ENCODE measurements at places on chromosomes 2 and 18.

DNA sequence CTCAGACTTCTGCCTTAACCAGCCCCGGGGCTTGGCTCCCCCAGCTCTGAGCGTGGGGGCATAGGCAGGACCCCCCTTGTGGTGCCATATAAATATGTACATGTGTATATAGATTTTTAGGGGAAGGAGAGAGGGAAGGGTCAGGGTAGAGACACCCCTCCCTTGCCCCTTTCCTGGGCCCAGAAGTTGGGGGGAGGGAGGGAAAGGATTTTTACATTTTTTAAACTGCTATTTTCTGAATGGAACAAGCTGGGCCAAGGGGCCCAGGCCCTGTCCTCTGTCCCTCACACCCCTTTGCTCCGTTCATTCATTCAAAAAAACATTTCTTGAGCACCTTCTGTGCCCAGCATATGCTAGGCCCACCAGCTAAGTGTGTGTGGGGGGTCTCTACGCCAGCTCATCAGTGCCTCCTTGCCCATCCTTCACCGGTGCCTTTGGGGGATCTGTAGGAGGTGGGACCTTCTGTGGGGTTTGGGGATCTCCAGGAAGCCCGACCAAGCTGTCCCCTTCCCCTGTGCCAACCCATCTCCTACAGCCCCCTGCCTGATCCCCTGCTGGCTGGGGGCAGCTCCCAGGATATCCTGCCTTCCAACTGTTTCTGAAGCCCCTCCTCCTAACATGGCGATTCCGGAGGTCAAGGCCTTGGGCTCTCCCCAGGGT lies 5.5 kb downstream of the CTDSP1 start:
- no peak for DNase-seq

GRCh38 chr2:112529757-112530156 lies 12.5 kb upstream of the POLR1B start:
- DNase-seq = no peak

GRCh38 chr2:216242365-216242764 lies 129.9 kb downstream of the MARCHF4 start:
- DNase-seq = no peak

- no peak for DNase-seq
Measured at GRCh38 chr18:63306819-63307550, 12.6 kb downstream of the BCL2 start.

DNA sequence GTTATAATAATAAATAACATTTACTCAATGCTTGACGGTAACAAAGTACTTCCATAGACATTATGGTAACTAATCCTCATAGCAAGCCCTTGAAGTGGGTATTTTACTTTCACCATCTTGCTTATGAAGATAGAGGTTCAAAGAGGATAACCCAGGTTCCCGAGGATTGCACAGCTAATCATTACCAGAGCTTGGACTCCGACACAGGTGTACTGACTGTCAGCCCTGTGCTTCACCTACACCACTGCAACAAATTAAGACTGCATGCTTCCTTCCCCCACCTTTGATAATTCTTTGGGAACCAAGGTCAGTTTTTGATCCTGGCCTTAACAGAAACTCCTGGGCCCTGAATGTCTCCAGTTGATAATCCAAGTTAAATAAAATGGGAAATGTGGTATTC lies 48.9 kb downstream of the FAM98A start:
- no peak for DNase-seq

DNA sequence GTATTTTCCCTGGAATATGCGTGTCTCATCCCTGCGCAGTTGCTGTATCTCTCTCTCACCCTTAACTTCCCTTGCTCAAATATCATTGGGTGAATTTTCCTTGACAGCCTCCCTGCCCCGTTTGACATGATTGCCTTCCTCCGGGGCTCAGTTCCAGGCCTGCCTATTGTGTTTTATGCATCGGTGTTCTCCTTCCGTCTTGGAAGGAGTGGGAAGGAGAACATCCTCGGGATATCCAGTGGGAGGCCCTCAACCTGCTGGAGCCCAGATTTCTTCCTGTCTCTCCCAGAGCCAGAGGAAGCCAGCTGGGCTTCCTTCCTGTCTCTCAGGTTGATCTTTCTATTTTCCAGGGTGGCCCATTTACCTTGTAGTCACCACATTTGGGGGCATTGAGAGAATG lies 434.7 kb upstream of the HS6ST1 start:
- DNase-seq = no peak

GRCh38 chr18:27226556-27227075 lies 41.5 kb upstream of the CHST9 start:
- DNase-seq = no peak

DNA sequence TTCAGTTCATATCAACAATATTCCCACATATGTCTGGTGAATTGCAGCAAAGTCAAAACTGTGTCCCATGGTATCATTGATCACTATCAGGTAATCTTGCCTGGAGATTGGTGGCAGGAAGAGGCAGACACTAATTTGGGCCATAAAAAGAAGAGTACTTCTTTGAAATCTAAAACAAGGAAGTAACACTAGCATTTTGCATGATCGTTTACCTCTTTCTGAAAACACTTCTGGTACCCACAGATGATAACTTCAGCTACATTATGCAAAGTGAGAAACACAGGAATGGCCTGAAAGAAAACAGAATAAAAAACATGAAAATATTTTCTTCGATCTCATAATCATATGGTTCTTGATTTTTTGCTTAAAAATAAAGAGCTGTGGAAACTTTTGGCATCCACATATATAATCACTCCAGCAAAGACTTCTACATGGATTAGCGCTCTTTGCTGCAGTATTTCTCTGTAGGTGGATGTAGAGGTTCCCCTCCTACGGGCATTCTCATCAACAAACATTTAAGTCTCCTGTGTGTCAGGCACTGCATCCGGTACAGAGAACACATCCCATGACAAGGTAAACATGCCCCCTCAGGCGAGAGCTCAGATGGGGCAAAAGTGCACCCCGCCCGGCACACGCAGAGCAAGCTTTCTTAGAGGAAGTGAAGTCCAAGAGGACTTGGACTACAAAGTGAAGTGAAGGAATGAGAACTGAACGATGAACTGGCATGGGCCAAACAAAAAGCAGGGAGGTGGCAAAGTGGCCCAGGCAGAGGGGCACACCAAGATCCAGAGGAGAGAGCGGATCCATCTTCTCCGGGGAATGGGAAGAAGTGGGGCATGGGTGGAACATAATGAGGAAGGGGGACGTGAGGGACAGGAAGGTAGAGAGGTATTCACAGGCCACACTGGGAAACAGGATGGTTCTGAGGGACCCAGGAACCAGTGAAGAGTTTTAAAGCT lies 68.0 kb upstream of the RIOK3 start:
- no peak for DNase-seq

DNA sequence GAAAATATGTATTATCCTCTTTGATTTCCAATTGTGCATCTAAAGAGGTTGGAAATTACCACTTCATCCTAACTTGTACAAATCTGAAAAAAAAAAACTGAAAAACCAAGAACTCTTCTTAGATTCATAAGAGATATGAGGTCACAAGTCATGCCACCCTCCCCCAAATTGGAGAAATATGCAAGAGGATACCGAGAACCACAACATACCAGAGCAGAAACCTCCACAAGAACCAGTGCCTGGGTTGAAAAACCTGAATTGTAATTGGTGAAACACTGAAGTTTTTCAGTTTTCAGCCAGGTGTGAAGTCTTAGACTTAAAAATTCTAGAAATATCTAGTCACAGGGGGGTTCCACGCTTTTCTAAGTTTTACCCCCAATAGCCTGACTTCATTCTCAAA lies 1029.5 kb upstream of the LRRTM1 start:
- no peak for DNase-seq

GRCh38 chr18:54405290-54405689 lies 47.6 kb downstream of the C18orf54 start:
- DNase-seq = no peak

DNA sequence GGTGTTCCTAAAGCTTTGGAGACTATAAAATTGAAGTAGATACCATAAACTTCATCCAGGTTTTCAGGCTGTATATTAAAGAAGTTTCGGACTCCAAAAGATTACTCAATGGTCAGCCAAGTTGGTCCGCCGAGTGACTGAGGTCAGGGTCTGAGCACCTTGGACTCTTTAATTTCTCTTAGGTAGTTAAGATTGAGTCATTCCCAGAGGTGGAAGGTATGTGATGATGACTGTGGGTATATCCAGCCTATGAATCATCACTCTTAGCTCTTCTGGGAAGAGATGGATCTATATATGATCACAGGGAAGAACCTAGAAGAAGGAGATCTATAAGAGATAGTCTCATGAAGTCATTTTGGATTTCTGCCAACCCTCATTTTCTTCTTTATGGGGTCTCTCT lies 3.3 kb downstream of the ITGA6 start:
- peak; percentile 74 for DNase-seq

GRCh38 chr2:73999881-74000597 lies 15.3 kb downstream of the TET3 start:
- DNase-seq = no peak

- no peak for DNase-seq
Measured at GRCh38 chr2:32937602-32938448, 8.9 kb upstream of the LTBP1 start.

GRCh38 chr2:83817511-83817910 lies 641.6 kb downstream of the SUCLG1 start:
- DNase-seq = peak; percentile 16

DNA sequence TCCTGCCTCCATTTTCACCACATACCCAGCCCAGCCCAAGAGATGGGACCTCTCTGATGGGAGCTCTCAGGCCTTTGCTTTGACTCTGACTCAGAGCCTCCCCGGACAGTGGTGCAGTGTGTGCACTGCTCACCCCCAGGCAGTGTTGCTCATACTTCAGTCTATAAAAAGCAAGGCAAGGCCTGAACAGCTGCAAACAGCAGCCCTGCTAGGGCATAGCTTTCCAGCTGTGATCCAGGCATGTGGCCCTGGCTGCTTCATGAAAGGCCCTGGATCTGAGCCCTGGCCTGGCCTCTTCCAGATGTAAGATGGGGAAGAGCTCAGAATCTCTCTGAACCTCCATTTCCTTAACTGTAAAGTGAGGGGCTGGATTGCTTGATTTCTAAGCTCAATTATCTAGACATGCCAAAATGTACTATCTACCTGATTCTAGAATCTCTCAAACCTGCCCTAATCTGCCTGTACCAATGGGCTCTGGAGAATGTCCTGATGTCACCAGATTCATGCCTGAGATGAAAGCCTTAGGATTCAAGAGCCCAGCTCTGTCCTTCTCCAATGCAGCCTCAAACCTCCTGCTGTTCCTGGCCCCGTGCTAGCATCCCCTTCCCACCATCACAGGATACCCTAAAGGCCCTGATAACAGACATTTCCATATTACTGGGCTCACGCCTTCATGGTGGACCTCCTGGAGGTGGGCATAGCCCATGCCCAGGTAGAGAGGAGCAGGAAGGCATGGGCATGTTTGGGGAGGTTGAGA lies 206.9 kb downstream of the ARL4C start:
- no peak for DNase-seq

GRCh38 chr2:10934979-10935350 lies 23.2 kb downstream of the KCNF1 start:
- DNase-seq = no peak

Data from SW480 (cell line).